CD4-positive, alpha-beta T cell treated with Interleukin-21 for 1 hour (primary cell): ENCODE measurements at places on chromosomes 16 and 17.

- peak; percentile 67 for DNase-seq
Observed at GRCh38 chr17:51029568-51030463, 90.9 kb downstream of the SPAG9 start.

GRCh38 chr16:74718741-74719610 is 18.3 kb upstream of the MLKL start:
- DNase-seq: no peak

GRCh38 chr17:31740611-31741082 is 118.4 kb downstream of the COPRS start:
- DNase-seq: no peak

GRCh38 chr16:31371619-31372484 is 16.9 kb downstream of the ITGAX start:
- DNase-seq: no peak

DNA sequence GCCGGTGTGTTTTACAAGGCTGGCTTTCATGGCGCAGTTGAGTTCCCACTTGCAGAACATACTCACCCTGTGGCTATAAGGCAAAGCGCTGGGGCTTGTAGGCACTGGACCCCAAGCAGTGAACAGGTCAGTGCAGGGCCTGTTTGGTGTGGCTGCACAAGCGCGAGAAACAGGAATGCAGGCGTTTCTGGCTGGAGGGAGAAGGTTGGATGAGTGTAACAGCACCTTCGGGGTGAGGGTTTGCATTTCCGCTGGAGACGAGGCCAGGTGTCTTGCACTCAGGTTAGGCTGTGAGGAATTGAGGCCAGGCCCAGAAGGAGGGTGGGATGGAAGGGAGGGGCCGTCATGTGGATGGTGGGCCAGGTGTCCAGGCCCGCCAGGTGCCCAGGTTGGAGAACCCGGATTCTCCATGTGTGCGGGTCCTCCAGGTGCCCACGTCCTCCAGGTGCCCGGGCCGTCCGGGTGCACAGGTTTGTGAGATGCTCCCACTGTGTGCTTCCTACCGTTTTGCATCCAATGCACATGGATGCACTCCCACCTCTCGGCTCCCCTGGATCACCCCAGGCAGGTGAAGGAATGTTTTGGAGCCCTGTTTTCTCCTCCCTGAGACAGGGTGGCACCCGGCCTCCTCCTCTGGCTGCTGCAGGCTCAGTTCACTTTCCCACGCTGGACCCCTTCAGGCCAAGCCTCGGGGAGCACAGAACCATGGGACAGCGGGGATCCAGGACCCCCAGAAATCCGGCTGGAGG is 46.0 kb downstream of the SLC7A5 start:
- DNase-seq: no peak

GRCh38 chr16:10308305-10309193 is 77.3 kb upstream of the ATF7IP2 start:
- DNase-seq: no peak

- DNase-seq: no peak
Observed at GRCh38 chr16:64138006-64138405, 983.9 kb downstream of the CDH11 start.

DNA sequence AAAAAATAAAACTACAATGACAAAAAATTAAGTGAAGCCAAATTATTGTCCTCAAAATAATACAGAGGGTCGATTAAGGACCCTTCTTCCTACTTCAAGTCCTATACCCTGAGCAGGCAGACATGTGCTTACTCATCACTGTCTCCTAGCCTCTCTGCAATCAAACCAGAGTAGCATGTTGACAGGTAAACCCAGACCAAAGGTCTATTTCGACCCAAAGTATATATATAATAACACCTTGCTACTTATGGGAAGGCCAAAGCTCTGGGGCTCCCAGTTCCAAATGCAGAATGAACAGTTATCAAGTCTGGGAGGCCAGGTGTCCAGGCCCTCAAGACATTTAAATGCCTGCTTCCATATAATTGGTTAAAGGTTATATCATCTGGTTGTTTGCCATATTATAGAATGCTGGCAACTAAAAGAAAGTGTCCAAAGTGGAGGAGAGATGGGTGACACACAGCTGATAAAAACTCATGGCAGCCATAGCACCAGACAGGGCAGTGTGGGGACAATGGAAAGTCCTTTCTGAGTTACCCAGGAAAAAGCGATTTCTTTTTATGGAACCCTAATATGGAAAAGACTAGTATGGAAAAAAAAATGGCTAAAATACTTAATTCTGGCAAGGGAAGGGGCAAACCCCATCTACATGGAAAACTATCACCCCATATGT is 53.6 kb downstream of the N4BP1 start:
- DNase-seq: no peak

- no peak for DNase-seq
Observed at GRCh38 chr16:17493012-17493411, 22.3 kb upstream of the XYLT1 start.

- no peak for DNase-seq
Observed at GRCh38 chr17:47727704-47728036, 5.4 kb upstream of the TBX21 start.

GRCh38 chr17:42818379-42818778 is 5.7 kb downstream of the BECN1 start:
- no peak for DNase-seq

GRCh38 chr16:55842369-55843104 is 9.6 kb upstream of the CES1 start:
- DNase-seq: peak; percentile 52

- DNase-seq: no peak
Observed at GRCh38 chr16:71649704-71650103, 23.7 kb downstream of the MARVELD3 start.

DNA sequence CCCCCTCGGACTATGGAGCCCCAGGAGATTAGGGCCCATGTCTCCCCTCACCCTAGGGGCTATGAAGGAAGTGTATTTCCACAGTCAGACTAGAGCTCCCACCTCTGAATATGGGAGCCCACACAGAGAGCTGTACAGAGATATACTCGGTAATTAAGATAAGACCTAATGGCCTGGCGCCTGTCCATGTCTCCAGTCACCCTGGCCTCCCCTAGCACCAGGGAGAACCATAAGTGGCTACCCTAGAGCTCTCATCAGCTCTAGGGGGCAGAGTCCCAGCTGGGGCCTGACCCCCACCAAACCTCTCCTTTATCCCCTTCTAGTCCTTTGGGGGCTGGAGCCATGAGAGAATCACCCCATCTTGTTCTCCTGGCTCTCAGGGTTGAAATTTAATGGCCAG is 2.4 kb downstream of the TMEM101 start:
- DNase-seq: no peak

- no peak for DNase-seq
Observed at GRCh38 chr17:69723741-69724140, 309.2 kb downstream of the MAP2K6 start.

GRCh38 chr17:66488864-66489263 is 186.5 kb downstream of the PRKCA start:
- no peak for DNase-seq

DNA sequence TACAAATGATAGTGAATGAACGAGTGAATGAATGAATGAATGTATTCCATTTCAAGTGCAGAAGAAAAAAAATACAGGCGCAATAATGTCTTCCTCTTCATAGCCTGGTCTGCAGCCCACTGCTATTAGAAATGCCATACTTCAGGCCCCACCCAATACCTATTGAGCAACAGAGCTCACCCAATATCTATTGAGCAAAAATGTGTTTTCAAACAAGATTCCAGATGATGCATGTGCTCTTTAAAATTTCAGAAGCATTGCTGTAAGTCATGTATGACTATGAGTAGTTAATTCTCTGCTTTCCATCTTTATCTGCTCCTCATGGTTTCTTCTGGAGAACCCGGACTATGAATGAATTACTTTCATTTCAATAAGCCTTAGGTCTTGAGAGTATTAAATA is 308.2 kb downstream of the XYLT1 start:
- DNase-seq: no peak

GRCh38 chr17:77316191-77316641 is 175.4 kb downstream of the SEC14L1 start:
- DNase-seq: no peak

- no peak for DNase-seq
Observed at GRCh38 chr17:60455378-60455777, 33.1 kb downstream of the CHCT1 start.

DNA sequence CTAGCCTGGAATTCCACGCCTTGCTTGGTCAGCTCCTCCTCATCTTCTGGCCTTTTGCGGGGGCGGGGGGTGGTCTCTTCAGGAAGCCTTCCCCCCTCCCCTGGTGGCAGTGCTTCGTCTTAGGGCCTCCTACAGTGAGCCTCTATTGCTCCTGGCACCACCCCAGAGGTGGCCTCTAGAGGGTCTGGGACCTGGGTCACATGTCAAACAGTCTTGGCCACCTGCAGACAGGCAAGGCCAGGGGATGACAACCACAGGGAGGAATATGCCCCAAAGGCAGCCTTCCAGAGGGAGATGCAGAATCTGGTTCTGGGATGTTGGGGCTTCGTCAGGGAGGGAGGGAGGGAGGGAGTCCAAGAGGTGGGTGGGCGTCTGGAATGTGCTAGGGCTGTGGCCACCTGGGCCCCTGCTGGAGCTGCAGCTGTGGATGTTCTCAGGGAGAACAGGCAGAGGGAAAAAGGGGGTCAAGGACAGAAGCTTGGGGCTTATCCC is 50.6 kb downstream of the SMPD3 start:
- DNase-seq: no peak

- no peak for DNase-seq
Observed at GRCh38 chr17:78269955-78270381, 38.5 kb downstream of the TMEM235 start.

DNA sequence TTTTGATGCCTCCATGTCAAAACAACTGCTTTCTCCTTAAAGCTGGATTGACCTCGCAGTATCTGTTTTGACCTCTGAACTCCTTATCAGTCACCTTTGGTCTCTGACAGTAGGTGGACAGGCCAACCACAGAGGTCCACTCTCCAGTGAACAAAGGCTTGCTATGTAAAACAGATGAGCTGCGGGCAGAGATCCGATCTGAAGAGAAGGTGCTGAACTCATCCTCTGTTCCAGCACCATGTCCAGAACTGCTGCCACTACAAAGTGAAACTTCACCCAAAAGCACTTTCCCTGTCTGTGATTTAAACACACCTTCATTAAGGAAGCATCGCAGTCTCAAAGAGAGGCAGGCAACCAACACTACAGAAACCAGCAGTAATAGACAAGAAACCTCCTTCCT is 117.3 kb upstream of the CORO6 start:
- no peak for DNase-seq

- DNase-seq: no peak
Observed at GRCh38 chr16:74832228-74832627, 57.6 kb upstream of the FA2H start.

DNA sequence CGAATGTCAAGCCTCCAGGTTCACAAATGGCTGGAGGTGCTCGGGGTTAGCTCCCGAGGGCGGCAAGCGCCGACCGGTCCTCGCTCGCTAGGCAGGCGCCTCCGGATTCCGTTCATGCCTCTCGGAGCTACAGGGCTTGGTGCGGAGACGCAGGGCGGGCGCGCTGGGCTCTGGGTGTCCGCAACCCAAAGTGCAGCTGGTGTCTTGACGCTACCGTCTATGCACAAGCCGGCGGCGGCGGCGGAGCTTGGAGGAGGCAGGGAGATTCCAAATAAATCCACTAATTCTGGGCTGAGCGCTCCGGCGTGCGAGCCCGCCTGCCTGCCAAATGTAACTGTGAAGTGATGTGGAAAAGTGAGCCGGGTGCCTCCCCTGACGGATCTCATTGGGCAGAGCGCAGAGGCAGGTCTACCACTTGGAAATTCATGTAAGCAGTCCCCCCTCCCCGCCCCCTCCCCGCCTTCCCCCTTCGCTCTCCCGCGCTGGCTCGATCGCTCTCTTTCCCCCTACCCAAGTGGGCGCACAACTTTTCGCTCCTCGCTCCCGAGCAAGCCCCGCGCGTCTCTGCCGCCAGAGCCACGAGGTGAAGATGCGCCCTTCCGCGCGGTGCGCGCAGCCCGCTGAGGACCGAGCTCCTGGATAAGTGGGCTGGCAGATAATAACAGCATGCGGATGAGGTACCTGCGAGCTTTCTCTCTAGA is at the start of gene CDH8:
TSS of gene CDH8 (minus strand) at position 338 of the 701 bp plus-strand sequence. CDS start 15,035 bp downstream, outside the sequence.
- DNase-seq: no peak

DNA sequence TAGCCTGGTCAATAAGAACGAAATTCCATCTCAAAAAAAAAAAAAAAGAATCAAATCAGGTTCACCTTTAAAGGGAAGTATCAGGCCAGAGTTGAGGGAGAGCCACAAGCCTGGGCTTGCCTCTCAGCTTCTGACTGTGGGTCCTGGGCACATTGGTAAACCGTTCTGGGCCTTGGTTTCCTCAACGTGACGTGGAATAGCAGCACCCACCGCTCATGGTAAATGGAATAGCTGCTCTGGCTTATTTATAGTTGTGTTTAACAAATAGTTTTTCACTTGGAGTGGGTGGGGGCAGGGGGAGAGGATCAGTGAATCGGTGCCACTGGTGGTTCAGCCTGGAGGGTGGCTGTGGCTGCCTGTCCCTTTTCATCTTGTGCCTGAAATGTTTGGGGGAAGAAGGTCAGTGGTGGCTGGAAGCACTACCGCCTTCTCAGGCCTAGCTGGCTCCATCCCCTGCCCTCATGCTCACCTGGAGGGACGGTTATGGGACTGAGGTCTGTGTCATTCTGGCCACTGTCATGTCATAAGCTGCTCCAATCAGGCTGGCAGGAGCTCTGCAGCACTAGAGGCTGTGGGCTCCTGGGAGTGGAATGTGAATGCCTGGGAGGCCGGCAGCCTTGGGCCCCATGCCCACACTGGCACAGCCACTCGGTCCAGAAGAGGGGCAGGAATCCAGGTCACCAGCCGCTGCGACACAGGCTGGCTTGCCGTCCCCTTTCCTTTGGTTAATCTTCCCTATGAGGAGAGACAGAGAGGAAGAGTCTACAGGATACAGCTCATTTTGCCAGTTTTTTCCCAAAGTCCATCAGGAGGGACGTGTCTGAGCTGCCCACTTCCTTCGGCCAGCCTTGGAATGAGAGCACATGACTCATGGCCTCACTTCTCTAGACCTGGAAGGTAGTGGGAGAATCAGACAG is 27.0 kb downstream of the CCR7 start:
- DNase-seq: no peak

DNA sequence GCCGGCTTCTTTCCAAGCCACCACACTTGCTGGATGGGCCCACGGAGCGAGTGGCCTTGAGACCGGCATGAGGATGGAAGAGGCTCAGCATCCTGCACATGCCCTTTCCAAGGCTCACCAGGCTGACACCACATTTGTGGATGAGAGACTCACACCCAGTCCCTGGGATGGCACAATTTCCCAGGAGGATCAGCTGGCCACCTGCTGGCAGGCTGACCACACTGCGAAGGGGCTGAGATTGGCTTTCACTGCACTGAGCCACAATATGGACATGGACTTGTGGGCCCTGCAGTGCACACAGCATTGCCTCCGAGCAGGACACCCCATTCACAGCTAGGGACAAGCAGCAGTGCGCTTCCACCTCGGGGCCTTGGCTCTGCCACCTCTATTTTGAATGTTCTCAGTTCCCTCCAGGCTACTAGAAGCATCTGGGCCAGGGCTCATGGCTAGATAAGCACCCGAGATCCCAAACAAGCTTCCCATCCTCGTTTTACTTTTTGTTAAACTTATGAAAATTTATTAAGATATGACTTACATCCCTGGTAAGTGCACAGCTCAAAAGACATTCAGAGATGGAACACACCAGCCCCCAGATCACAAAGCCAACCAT is 25.3 kb upstream of the KSR1 start:
- DNase-seq: no peak
